ENCODE measurements at places on chromosomes 4 and X. TPM values are rescaled to one million over a fixed set of nuclear protein-coding genes. Genes with fewer than 3 reads are reported as not detected.

ADH4 gene
- total RNA-seq: not detected

PPP2R2C gene
- total RNA-seq: not detected

GRPEL1 gene
- total RNA-seq: 33.0 TPM

SLC7A11 gene
- 24.7 TPM for total RNA-seq

TCEAL2 gene
- not detected for total RNA-seq

CSN1S1 gene
- total RNA-seq: not detected

FOXO4 gene
- total RNA-seq: 2.0 TPM

PTCHD1 gene
- total RNA-seq: not detected

IQCM gene
- total RNA-seq: not detected

TBC1D25 gene
- total RNA-seq: 8.3 TPM

NAP1L3 gene
- total RNA-seq: 5.3 TPM

JAKMIP1 gene
- total RNA-seq: not detected

SASH3 gene
- total RNA-seq: not detected

WNK3 gene
- 1.4 TPM for total RNA-seq

CA5B gene
- 5.4 TPM for total RNA-seq

ADGRG4 gene
- total RNA-seq: not detected

RAB9B gene
- total RNA-seq: 0.90 TPM

CABS1 gene
- not detected for total RNA-seq

SSX3 gene
- not detected for total RNA-seq
